AG09309 (cell line): ENCODE measurements at places on chromosomes 11 and 22.

GRCh38 chr11:83223457-83223856, 29.9 kb downstream of the ANKRD42 start:
- DNase-seq, result no peak

DNA sequence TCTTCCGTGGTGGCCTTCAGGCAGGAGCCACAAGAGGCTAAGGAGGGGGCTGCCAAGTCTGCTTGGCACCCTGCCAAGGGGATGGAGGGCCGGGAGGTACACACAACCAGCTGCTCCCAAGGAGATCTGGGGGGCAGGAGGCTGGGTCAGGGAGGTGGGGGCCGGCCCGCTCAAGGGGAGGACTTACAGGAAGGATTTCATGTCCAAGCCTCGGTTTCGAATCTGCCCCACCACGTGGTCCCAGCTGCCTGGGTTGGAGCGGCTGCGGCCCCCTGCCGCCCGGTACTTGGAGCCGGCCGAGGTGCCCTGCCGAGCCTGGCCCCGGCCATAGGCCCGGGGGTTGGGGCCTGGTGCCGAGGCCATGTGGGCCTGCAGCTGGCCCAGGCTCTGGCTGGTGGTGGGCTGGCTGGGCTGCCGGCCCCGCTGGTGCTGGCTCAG, 33.5 kb downstream of the LRRC10B start:
- DNase-seq, result no peak

DNA sequence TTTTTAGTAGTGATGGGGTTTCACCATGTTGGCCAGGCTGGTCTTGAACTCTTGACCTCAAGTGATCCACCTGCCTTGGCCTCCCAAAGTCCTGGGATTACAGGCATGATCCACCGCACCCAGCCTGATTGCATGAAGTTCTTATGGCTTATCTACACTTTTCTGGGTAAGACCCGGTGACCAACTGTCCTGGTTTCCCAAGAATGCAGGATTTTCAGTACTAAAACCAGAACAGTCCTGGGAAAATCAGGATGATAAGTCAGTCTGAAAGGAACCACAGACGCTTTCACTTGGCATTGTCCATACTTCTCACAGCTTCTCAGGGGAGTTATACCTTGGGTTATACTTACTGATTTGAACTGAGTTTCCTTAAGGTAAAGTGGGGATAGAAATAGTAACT, 1.4 kb upstream of the BPIFC start:
- DNase-seq, result no peak

- no peak for DNase-seq
Measured at GRCh38 chr11:29996016-29996415, 20.8 kb downstream of the KCNA4 start.

- no peak for DNase-seq
Measured at GRCh38 chr11:114049050-114049449, 10.5 kb upstream of the ZBTB16 start.

GRCh38 chr11:116774661-116775060, 1.9 kb upstream of the BUD13 start:
- no peak for DNase-seq

- no peak for DNase-seq
Measured at GRCh38 chr11:77413850-77414460, 59.9 kb downstream of the PAK1 start.

GRCh38 chr11:67373648-67374570, 511 bp upstream of the CLCF1 start:
- peak; percentile 97 for DNase-seq

DNA sequence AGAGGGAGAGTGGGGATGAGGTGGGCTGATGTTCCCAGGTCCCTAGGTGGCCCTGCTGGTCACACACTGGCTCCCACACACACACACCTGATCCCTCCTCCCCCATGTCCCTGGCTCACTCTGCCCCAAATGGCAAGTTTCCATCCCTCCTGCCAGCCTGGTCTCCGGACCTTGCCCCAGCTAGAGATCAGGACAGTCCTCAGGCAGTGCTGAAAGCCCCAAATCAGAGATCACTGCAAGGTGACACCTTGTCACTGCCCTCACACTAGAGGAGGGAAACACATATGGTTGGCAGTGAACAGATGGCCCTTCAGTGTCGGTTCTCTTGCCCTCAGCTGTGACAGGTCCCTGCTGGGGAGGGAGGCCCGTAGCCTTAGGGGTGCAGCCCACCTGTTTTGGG, 7.6 kb downstream of the TMPRSS5 start:
- no peak for DNase-seq

DNA sequence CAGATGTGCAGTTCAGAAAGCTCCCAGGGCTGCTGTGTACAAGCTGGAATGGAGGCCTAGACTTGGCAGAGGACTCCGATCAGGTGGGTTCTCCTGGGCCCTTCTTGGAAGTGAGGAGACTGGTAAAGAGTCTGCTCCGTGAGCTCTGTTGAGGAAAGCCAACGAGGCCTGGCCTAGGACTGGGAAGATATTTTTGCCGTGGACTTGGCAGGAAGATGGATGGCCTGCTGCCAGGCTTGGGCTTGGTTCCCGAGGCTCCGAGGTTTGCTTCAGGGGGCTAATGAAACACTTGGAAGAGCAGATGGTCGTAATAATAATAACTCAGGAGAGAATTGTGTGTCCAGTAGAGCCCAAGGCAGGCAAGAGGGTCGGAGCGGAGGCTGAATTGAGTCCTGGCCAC, 3.9 kb downstream of the GALR3 start:
- no peak for DNase-seq

GRCh38 chr22:45922256-45922655, 54.7 kb downstream of the WNT7B start:
- no peak for DNase-seq

DNA sequence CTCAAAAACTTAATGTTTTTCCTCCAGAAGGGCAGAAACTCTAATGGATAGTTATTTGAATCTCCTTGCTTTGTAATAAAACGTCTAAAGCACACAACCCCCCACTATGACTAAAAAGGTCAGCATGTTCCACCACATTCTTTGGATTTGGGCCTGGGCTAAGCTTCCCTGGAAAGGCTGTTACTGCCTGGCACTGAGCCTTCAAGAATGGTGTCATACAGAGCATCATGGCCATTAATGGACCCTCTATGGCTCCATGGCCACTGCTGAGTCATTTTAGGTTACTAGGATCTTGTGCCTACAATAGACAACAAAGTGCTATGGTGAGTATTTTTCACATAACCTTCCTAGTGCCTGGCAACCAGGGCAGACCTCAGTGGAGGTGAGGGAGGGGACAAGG, 242.6 kb upstream of the FAT3 start:
- peak; percentile 94 for DNase-seq

- no peak for DNase-seq
Measured at GRCh38 chr11:74559110-74559933, 33.1 kb upstream of the POLD3 start.

GRCh38 chr11:27933992-27934829, 173.7 kb downstream of the KIF18A start:
- peak; percentile 100 for DNase-seq

DNA sequence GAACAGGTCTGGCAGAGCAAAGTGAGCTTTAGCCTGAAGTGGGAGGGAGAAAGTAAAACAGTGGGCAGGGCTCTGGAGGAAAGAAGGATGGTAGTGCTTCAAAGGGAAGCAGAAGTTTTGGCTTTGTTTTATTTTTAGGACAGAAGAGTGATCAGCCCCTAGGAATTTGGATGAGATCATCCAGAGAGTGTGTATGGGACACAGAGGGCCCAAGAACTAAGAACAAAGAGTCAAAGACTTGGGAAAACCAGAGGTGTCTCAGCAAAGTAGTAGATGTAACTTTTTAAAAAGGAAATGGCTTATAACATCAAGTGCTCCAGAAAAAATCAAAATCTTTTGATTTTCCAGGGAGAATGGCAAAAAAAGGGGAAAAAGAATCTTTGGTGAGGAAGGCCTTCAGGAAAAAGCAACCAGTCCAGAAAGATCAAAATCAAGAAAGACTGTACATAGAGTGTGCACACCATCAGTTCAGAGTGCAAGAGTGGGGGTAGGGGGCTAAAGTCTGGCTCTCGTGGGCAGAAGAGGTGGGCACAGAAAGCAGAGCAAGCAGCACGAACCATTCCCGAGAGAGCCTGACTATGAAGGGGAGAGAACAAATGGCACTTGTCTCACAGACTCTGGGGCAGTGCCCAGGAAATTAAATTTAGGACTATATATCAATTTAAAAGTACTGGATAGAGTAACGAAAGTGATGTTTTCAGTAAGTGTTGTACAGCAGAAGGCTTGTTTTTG, 30.0 kb downstream of the MAPK1 start:
- peak; percentile 53 for DNase-seq

GRCh38 chr11:64235437-64236161, 1.2 kb downstream of the VEGFB start:
- DNase-seq, result no peak

GRCh38 chr11:78676026-78676557, 101.4 kb upstream of the NARS2 start:
- no peak for DNase-seq

DNA sequence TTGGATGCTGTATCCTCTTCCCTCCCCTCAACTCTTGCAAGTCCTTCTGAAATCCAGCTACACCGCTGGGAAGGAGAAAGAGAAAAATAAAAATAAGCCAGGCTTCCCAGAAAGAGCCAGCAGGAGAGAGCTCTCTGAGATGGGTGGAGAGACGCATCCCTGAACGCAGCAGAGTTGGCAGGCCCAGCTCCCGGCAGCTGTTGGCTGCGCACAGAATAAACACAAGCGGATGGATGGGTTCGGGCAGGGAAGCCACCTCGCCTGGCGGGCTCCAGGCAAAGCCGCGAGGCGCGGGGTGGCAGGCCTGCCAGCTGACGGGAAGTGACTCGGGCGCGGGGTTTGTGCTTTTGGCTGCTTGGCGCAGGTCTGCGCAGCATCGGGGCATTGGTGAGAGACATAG, 537.7 kb downstream of the MIAT start:
- no peak for DNase-seq

GRCh38 chr11:115193914-115194801, 310.1 kb downstream of the CADM1 start:
- DNase-seq, result no peak

GRCh38 chr11:130531061-130531460, 82.6 kb downstream of the ADAMTS15 start:
- no peak for DNase-seq
